ENCODE measurements at places on chromosomes 4 and X.

DNA sequence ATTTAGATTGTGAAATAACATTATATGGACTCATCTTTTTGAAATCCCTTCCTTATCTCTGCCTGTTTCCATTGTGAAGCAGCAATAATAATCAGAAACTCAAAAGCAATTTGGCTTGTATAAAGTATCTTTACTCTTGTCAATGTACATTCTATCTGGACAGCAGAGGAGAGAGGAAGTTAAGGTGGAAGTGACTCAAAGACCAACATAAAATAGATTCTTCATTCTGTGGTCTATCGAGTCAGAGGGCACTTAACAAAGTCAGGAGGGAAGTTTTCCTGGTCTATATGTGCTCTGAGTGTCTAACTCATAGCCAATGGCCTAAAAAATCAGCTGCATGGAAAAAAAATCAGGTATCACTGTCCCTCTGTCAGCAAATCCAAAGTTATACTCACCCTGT lies 155.5 kb downstream of the EMCN start:
- no peak for DNase-seq

DNA sequence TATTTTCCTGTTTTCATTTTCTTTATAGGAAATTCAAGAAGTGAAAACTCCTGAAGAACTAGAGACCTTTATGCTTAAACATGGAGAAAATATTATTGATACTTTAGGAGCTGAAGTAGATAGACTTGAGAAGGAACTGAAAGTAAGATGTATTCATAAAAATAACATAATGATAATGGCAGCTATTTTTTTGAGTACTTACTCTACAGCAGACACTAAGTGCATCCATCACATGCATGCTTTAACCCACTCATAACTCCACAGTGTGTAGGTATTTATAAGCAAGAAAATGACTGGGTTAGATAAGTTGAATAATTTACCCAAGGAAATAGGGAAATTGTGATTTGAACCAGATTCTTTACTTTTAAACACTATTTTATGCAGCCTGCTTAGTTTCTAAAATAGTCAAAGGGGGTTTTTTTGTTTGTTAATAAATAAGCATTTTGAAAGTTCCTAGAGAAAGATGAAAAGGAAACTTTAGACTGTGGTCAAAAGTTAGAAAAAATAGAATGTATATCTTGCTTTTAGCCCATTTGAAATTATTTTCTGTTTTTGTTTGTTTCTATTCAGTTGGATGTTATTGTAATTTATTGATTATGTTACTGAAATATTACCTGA lies 74.2 kb downstream of the BEND4 start:
- no peak for DNase-seq

GRCh38 chrX:108310506-108310905 lies 127.7 kb downstream of the COL4A6 start:
- no peak for DNase-seq

GRCh38 chrX:115021121-115021520 lies 3.7 kb upstream of the IL13RA2 start:
- no peak for DNase-seq

DNA sequence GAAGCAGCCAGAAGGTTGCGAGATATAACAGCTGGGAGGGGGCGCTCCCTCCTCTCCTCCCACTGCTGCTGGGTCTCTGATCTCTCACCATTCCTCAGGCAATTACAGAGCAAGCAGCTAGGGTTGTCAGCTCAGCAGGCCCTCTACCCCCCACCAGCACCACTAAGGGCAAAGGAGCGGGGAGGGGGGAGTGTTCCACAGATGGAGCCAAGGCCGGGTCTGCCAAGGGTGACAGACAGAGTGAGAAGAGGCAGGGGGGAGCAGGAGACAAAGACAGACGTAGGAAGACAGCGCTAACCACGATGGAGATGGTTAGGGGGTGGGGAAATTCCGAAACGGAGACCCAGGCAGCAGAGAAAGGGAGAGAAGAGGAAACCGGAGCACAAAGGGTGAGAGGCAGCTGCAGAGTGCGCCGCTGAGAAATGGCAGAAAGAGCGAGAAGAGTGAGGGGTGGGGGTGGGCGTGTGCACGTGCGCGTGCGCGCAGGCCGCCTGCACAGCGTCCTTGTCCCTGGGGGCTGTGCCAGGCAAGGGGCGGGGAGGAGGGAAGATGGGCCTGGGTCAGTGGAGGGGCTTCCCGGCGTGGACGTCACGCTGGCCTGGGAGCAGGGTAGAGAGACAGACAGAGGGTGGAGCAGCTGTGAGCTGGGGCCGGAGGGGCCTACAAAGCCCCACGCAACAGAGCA lies 6.9 kb downstream of the L1CAM start:
- DNase-seq = no peak

DNA sequence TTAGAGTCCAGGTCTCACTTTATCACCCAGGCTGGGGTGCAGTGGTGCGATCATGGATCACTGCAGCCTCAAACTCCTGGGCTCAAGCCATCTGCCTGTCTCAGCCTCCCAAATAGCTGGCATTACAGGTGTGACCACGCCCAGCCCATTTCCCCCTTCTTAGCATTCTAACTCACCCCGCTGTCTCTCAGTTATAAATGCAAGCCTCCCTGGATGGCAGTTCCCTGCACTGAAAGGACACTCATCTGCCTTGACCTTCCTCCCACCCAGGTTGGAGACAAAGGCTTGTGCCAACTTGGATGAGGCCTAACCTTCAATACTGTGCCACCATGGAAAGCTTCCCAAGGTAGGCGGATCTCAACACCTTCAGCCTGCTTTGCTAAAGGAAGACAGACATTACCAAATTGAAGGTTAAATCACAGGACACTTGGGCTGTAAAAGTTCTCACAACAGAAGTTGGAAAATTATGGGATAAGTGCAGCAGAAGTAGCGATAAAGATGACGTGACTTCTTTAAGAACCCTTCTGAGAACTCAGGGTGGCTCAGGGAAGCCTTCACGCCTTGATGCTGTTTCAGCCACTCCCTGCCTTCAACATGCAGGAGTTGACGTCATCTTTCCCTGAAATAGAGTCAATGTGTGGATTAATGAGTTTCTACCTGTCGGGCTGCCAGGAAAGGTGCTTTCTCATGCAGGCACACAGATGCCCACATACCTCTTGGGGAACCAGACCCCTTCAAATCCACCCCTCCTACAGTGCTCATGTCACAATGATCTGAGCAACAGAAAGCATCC lies 10.6 kb upstream of the GPM6B start:
- DNase-seq = no peak

Measured in CD4-positive, alpha-beta T cell treated with Interleukin-4 for 1 hour (primary cell).